Spleen (tissue), 13 donors: ENCODE measurements at places on chromosomes 6 and 20. TPM values are rescaled to one million over a fixed set of nuclear protein-coding genes. Genes with fewer than 3 reads are reported as not detected.

The PRR18 gene
- polyA plus RNA-seq: 0.08 TPM

The CYP39A1 gene
- 0.39 TPM for polyA plus RNA-seq

The PNLDC1 gene
- polyA plus RNA-seq: 0.20 TPM

The PACRG gene
- not detected for polyA plus RNA-seq

The TMEM14C gene
- 115 TPM for polyA plus RNA-seq

The FERMT1 gene
- 0.20 TPM for polyA plus RNA-seq

The VTA1 gene
- 16.2 TPM for polyA plus RNA-seq

The RAD21L1 gene
- not detected for polyA plus RNA-seq

The EEF1A2 gene
- 0.53 TPM for polyA plus RNA-seq
